WTC11 (cell line): ENCODE measurements at places on chromosomes 13 and 19.
A peak's percentile ranks its signal among the peaks of the same experiment; 100 is the strongest.

DNA sequence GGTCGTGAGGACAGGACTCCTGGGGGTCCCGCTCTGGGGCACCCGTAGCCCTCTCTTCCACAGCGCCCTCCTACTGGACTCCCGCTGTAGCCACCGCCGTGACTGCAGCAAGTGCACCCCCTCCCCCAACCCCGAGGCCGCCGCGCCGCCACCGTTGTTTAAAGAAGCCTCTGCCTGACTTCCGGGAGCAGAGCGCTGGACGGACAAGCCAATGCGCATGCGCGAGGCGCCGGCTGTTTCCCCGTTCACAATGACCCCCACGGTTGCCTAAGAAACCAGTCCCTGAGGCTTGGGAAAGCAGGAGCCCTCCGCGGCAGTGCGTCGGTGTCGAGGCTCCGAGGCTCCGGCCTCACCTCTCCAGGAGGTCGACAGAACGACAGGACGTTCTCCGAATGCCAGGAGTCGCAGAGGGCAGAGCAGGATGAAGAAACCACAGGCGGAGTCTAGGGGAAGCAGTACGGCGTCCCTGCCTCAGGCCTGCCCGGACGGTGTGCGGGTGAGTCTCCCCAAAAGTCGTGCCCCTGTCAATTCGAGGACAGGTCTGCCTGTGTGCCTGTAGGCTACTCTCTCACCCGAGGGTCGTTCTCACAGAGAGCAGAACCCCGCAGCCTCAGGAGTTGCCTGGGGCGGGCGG lies 70.5 kb upstream of the ZNF420 start:
- no peak for DNase-seq

GRCh38 chr19:16398530-16399249 lies 73.1 kb downstream of the EPS15L1 start:
- no peak for DNase-seq

DNA sequence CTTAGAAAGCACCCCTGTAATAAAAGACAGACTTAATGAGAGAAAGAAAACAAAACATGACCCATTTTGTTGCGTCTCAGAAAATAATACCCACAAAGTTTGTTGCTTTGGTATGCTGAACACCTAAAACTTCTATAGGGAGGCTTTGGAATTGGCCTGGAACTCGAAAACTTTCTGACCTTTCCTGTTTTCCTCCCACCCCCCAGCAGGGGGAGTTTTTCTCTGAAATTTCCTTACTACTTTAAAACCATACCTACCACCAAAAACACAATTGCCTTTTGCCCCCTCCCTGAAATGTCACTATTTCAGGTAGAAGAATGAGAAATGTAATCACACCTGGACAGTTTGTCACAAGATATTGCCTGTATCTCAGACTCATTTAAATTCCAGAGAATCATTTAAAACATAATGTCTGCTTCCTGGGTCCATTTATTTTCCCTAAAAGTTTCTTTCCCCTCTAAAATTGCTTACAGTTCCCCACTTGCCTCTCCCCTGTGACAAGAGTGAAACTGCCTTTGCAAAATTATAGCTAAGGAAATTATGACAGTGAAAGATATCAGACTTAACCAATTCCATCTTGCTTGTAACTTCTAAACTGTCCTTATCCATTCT lies 2700.2 kb downstream of the PCDH9 start:
- peak; percentile 36 for DNase-seq

DNA sequence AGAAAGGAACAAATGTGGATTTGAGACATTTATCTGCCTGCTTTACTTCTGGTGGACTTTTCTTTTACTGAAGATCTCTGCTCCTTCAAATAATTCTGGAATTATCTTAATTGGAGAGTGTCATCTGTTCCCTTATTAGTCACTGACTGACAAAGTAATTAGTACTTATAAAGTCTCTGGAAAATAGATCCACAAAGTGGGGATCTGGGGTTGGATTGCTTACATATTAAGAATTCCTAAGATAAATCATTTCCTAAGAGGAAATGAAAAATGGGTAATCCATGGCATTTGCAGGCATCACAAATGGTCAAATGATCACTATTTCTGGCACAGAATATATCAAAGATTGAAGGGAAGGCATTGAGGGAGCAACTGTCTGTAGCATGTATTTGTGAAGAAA lies 137.4 kb upstream of the SLITRK5 start:
- DNase-seq, result no peak

DNA sequence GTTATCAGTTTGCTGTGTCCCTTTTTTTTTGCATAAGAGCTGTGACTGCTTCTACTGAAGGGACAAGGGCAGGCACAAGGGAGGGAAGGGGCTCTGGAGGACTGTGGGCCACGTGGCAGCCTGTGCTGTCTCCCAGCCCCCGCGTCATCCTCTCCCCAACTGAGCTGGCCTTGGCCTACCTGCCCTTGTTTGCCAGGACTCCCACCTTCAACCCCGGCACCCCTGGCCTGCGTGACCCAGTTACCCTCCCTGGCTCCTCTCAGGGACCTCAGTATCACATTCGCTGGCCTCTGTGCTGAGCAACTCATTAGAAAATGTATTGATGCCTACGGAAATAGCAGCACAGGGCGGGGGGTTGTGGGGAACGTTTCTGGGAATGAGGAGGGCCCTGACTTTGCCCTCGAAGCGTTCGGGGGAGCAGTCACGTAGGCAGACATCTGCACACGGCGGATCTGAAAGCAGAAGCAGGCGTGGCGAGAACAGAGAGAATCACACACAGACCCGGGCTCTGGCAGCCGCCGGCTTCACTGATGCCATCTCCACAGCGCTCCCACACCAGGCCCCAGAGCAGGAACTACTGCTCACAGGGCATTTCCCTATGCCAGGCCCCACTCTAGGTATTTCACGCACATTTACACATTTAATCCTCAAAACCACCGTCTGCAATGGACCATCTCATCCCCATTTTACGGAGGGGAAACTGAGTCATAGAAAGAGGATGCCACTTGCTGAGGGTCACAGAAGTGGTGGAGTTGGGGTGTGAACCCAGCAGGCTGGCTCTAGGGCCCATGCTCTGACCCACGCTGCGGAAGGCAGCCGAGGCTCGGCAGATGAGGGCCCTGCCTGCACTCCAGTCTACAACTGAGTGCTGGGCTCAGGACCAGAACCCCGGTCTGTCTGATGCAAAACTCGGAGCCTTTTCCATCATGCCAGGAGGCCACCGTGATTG lies 5.7 kb upstream of the ATF5 start:
- no peak for DNase-seq

- no peak for DNase-seq
These were observed 6.5 kb upstream of the PTOV1 start for GRCh38 chr19:49844138-49845095.

GRCh38 chr13:26619358-26619757 lies 61.9 kb downstream of the WASF3 start:
- DNase-seq, result no peak

DNA sequence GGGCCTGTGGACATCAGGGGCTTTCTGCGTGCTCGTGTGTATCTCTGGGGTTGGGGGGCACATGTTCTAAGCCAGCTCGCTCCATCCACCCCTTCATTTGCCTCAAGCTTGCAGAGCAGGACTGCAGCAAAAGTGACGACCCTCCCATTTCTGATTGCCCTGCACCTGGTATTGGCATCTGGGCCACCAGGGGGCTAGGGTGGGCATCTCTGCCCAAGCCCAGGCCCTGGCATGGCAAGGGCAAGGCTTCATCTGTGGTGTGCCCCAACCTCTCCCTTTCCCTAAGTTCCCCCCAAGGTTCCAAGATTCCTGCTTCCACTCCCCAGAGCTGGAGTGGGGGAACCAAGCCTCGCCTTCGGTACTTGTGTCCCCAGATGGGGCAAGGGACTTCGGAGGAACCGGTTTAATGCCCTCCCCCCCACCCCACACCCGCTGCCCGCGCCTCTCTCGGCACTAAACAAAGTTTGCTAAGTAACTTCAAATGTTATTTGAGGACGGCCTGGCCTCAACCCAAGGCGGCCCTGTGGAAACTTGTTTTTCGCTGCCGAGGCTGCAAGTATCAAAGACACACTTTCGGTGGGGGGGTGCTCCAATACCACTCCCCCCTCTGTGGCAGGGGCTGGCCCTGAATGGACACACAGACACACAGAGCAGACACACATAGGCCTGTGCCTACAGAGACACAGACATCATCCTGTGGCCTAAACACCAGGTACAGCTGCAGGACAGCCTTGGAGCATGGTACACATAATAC lies 12.2 kb downstream of the NFIX start:
- no peak for DNase-seq

GRCh38 chr13:30364133-30364532 lies 56.8 kb upstream of the KATNAL1 start:
- no peak for DNase-seq

DNA sequence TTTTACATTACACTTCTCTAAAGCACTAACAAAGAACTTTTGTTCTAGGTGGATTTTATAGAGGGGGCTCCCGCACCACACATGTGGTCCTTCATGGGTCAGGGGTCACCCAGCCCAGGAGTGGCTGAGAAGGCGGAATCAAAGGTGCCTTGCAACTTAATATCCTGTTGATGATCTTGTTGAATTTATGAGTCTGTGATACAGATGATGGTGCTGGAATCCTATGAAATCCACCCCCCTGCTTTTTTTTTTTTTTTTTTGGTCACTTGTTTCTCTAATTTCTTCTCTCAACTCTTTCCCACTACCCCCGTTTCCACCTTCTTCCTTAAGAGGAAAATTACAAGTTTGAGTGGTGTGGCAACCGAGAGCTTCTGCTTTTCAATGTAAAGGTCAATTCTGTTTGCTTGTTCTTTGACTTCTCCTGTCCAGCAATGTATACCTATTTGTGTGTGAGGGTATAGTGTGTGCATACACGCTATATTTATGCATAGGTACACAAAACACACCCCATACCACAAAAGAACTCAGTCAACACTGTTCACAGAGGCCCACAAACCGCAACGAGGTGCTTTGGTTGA lies 4.2 kb upstream of the ZIC2 start:
- DNase-seq, result no peak

DNA sequence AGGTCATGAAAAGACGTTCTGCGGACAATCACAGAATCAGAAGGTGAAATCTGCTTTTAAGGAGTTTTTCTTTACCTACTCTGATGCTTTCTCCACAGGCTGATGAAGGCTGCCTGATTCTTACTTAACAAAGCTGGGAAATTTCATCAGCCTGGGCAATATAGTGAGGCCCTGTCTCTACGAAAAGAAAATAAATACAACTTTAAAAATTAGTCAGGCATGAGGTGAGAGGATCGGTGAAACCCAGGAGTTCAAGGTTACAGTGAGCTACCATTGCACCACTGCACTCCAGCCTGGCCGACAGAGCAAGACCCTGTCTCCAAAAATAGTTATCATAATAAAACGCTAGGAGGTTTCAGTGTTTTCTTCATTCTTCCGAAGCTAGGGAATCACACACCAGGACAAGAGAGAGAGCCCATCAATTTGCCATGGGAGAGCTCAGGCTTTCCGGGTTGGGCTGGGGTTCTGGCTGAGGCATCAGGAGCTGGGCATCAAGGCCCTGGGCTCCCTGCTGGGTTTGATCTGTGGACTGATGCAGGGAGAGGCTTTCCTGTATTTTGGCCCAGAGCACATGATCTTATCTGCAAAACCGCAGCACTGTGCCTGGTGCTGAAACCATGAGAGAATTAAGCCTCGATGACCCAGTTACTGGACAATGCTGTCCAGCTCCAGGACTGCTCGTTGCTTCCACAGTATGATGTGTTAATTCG lies 25.1 kb upstream of the CEBPG start:
- no peak for DNase-seq

DNA sequence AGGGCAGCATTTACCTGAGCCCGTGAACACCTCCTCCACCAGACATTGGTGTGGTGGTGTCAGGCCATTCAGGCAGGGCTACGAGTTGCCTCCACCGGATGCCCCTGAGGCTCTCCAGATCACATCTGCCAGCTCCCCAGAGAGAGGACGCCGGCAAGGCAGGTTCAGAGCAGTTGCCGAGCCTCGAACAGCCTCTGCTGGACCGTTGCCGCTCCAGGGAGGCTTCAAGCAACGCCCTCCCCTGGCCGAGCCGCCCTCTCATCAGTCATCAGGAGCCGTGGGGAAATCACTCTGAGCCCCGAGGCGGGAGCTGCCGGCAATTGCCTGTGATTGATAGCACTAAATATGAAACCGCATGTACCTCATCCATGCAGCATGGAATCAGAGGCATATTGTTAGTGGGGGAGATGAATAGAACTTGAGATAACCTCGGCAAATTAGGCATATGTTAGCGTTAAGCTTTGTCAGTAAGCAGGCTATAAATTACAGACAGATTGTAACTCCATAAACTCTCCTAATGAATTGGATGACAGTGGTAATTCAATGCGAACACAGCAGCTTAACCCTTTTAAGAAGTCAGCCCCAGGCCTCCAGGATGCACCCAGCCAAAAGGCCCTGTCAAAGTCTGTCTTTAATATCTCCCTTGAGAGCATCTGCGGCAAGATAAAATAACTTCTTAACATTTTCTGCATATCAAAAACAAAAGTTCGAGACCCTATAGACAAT lies 29.8 kb upstream of the SPACA7 start:
- peak; percentile 58 for DNase-seq

GRCh38 chr13:112579310-112579843 lies 8.6 kb downstream of the TUBGCP3 start:
- DNase-seq, result no peak

GRCh38 chr13:49858178-49858856 lies 65.8 kb upstream of the KPNA3 start:
- no peak for DNase-seq

- DNase-seq, result no peak
These were observed 5.4 kb upstream of the UBL3 start for GRCh38 chr13:29855784-29856183.

DNA sequence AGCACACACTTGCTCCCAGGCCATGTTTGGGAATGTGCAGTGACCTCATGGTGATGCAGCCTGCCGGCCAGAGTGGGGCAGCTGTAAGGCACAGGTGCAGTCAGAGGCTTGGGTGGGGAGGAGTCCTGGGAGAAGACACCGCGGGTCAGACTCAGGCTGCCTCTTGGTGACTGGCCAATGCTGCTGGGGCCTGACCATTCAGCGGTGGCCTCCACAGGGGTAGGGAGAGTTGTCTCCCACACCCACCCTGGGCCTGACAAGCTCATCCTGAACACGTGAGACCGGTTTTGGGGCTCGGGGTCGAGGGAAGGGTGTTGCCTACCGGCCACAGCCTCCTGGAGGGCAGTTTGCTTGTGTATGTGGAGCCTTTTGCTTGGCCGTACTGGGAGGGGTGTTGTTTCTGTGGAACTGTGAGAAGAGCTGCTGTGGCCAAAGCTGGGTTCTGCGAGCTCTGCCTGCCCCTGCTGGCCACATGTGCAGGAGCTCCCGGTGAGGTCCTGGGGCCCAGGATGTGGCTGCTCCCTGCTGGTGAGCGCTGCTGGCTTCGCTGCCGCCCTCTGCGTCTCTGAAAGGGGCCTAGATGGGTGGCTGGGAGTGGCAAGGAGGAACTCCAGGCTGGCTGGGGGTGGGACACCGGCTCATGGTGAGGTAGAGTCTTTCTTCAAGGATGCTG lies 22.1 kb downstream of the UPF1 start:
- no peak for DNase-seq
